Stimulated activated CD4-positive, alpha-beta T cell treated with anti-CD3 and anti-CD28 coated beads, Interleukin-2, amount 100 ng/mL, for 48 hours (primary cell): ENCODE measurements at places on chromosomes 1 and 21.

DNA sequence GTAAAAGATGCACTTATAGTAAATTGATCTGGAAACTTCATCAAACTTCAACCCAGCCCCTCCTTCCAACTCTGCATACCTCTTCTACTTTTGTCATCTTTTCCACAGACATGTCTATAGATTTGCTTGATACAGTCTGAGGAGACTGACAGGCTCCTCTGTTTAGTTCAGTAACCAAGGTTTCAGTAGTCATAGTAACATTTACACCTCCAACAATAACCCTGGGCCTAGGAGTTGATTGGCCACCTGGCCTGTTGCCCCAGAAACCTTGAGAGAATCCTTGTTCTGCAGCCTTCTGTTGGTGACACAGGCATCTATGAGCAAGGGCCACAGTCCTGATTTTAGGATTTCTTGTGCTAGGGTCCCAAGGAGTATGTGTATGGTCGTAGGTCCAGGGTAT is at the start of gene CFAP141:
Gene CFAP141 (minus strand): TSS at position 138 of the 400 bp plus-strand sequence. CDS start 26 bp downstream, at position 112.
- DNase-seq = no peak

DNA sequence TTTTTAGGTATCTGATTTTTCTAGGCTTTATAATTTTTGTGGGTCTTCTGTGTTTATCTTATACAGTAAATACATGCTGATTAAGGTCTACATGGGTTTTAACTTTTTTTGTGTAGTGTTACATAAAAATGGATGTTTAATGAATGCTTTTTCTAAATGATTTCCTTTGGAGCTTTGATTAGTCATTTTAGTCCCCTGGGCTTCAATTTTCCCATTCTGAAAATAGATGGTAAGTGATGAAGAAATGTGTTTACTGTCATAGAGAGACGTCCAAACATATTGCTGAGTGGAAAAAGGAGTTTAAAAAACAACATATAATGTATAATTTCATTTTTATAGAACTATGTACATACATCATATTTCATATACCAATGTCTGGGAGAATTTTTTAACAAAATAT is 140.9 kb upstream of the HMCN1 start:
- no peak for DNase-seq

GRCh38 chr1:159054427-159054826 is 22.1 kb downstream of the AIM2 start:
- no peak for DNase-seq

DNA sequence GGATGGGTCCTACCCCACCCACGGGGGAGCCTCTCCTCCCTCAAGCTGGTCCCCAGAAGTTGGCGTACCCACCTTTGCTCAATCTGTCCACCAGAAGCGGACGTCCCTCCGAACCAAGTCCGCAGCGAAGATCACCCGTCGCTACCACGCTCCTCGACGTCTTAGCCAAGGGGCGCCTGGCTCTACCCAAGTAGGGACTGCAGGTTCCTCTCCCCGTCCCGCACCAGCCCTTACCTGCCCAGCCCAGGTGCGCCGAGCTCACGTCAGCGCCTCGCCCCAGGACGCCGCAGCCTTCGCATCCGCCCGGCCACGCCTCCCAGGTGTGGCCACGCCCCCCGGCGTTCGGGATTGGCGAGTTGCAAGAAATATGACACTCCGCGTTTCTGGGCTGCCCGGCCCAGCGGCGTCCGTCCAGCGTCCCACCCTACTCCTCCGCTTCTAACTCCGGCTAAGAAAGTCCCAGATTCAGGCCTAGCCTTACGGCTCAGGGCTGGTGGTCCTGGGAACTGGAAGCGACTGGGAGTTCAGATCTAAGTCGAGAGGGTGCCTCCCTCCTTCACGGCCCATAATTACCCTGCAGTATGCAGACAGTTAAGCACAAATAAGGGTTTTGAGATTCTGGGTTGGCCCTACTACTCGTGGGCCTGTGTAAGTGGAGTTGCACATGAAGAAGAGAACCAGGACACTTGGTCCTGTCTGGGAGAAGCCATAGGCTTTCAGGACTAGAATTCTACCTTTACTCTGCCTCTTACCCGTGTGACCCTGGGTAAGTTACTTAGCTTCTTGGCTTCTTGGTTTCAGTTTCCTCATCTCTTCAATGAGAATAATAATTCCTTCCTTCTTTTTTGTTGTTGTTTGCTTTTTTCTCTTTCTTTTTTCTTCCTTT is at the start of gene IRF6:
Gene IRF6 (minus strand): TSS at position 268 of the 886 bp plus-strand sequence. CDS start 4,729 bp downstream, outside the sequence.
- peak; percentile 70 for DNase-seq

- DNase-seq = no peak
These were observed 975.0 kb upstream of the ADGRL4 start for GRCh38 chr1:79981481-79981880.

DNA sequence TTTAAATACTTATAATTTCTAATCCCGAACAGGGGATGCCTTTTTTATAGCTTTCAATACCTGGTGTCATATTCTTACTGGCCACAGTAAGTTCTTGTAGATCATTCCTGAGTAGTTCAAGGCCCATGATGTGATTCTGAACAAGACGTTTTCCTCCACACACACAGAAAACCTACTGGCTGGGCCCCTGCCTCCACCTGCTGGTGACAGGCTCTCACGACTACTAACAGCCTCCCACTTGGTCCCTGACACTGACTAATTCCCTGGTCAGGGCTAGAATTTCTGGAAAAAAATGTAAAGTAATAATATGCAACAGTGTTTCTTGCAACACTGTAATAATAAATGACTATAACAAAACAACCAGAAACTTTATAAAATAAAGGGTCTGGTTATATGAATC is 50.4 kb upstream of the RIPK4 start:
- DNase-seq = peak; percentile 16

DNA sequence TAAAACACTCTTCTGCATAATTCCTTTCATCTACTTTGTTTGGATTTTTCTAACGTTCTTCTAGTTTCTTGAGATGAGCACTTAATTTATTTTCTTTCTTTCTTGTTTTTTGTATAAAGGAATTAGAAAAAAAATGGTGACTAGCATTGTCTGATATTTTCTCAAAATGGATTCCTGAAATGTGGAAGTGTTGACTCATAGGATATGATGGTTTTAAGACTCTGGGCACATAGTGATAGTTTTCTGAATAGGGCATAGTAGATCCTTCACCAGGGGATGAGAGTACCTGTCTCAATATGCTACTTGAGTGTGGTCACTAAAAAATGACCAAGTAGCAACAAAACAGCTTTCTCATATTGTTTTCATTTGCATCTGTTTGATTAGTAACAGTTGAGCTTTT is 100.9 kb downstream of the PEX14 start:
- DNase-seq = no peak

DNA sequence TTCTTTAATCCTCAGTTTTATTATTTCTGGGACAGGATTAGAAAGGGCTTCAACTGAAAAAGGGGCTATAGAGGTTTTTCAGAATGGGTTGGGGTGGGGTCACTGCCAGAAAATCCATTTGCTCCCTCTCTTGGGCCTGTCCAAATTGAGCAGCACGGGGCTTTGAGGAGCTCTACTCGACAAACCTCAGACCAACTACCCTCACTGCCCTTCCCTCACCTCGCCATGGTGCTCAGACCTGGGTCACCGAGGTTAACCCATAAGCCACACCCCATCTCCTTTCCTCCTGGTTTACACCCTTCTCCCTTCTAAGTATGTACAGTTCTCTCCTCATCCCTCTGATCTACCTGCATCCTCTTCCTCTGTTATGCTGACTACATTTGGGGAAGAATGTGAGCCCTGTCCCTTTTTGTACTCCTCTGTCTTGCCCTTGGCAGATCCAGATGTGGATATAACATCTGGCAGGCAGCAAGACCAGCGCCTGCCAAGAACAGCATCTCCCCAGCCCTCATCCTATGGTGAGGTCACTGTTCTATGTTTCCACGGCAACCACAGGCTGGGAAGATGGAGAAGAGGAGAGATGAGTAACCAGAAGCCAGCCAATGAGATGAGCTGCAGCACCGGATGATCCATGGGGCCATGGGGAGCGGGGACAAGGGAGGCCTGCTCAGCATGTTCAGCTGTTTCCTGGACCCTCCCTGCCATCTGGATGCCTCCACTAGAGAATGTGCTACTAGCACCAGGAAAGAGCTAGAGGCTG is 3.7 kb upstream of the FABP3 start:
- no peak for DNase-seq

- DNase-seq = no peak
These were observed 35.4 kb downstream of the PGM1 start for GRCh38 chr1:63628607-63629006.

DNA sequence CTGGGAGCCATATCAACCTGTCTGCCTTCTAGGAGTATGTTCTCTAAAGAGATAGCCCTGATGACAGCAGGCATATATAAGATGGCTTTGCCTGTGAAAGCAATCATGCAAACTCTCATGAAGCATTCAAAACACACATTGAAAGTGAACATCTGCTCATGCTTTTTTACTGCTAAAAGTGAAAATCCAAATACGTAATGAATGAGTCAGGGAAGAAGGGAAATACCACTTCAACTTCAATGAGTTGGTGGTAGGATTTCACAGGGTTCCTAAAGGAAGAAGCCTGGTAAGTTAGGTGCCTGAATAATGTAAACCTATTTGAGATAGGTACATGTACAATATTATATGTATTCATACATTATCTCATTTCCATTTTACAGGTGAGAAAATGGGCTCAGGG is 50.5 kb upstream of the SLFNL1 start:
- no peak for DNase-seq

DNA sequence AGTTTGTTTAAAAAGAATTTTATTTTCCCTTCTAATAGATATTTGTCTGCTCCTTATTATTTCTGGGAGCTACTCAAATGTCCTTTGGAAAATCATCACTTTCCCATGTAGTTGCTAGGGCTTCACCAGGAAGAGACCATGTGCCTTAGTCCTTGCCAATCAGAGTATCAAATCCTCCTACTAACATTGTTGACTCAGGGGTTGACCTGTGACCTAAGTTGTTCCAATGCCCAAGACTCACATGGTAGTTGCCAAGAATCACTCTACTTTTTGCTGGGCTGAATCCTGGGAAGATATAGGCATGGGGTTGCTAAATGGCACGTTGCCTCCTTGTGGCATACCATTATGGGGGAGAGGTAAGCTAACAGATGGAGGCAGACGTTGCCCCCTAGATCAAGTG is 58.2 kb upstream of the FOXD3 start:
- DNase-seq = no peak

DNA sequence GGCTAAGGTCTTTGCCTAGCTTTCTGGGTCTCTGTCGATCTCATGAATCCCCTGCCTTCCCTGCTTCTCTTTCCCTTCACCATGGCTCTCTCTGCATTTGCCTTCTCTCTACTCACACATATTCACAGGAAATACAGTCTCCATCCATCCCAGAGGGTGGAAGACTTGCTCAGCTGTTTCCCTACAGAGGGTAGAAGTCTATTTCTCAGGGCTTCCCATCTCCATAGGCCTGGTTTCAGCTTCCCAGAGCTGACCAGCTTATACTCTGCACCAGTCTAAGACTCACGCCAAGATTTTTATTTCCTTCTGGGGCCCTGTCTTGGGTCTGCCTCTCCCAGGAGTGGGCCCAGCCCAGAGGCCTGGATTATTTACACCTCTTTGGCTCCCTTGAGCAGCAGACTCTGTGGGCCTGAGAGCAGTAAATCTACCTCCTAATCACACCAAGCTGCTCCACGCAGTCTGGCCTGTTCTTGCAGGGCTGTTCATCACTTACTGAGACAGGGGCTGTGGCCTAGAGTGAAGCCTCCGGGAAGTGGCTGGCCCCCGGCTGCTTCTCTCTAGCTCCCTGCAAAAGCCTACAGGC is 102.5 kb downstream of the PLXNA2 start:
- no peak for DNase-seq

- no peak for DNase-seq
These were observed 2.9 kb downstream of the LHX8 start for GRCh38 chr1:75136921-75137641.

GRCh38 chr1:164930241-164930640 is 371.3 kb downstream of the PBX1 start:
- DNase-seq = no peak

DNA sequence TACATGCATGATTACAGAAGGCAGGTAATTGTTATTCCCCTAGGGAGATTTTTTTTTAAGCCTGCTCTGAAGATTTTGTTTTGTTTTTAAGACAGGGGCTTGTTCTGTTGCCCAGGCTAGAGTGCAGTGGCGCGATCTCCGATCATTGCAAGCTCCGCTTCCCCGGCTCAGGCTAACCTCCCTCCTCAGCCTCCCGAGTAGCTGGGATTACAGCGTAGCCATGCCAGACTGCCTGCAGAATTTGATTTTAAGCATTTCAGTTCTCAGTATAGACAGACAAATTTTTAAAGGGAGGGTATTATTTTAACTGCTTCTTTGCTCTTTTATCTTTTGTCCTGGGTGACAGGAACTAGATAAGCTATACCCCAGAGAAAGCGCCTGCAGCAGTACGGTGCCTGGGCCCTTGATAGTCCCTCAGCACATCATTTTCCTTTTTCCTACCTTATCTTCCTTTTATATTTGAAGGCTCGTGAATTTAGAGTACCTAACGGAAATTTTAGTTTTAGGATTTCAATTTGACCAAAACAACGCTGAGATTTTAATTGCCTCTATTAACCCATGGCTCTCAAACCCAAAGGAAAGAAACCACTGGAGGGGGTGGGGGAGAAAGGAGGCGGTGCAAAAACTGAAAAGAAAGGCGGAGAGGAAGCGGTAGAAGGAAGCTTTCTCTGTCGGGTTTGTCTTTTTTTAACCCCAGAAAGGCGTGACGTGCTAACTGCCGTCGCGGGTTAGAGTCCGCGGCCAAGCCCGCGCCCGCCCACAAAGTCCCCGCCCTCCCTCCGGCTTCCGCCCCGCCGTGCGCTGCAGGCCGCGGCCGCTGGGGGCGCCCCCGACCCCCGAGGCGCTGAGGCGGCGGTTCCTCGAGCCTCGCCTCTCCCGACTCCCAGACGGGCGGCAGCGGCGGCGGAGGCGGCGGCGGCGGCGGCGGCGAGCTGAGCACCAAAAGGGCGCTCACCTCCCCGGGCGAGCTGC is at the start of gene EEIG2:
Gene EEIG2 (plus strand): TSS at position 886 of the 972 bp plus-strand sequence. CDS start 329 bp downstream, outside the sequence.
- DNase-seq = peak; percentile 85

GRCh38 chr1:25003457-25004190 is 73.5 kb upstream of the RUNX3 start:
- no peak for DNase-seq

GRCh38 chr1:232108598-232108997 is 482.0 kb downstream of the DISC1 start:
- no peak for DNase-seq

DNA sequence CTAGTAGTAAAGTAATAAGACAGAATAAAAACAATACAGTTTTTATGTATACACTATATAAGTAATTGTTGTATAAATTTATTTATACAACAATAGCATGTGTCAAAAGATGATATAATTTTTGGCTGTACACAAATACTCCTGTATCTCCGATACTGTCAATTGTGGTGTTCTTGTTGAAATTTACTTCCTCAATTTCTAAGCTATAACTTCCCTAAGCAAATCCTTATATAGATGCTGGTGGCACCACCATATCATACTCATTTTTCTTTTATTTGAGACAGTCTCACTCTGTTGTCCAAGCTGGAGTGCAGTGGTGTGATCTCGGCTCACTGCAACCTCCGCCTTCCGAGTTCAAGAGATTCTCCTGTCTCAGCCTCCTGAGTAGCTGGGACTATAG is 141.0 kb upstream of the HP1BP3 start:
- no peak for DNase-seq

GRCh38 chr1:49435291-49435690 is 588.5 kb downstream of the AGBL4 start:
- DNase-seq = no peak

GRCh38 chr1:21857840-21858670 is 46.0 kb downstream of the LDLRAD2 start:
- no peak for DNase-seq
